ENCODE measurements at places on chromosomes 5 and 9.

GRCh38 chr5:167233507-167234220 lies 1057.8 kb upstream of the WWC1 start:
- DNase-seq: no peak

GRCh38 chr9:20984506-20984905 lies 46.9 kb downstream of the HACD4 start:
- no peak for DNase-seq

- DNase-seq: no peak
Observed at GRCh38 chr5:64285188-64286130, 119.8 kb downstream of the RNF180 start.

DNA sequence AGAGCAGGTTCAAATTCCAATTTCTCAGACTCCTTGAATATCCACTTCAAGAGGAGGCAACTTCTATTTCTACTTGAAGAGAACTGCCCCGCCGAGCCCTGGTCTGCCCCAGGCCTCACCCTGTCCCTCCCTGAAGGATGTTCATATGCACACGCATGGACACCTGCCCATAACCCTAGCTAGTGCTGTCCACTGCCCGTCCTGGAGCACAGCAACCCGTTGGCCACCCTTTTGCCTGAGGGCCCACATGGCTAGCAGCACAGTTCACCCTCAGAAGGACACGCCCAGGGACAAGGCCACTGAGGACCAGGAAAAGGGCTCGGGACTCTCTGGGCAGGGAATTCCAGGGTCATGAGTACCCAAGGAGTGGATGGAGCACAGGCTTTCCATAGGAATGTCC lies 63.6 kb downstream of the EGFLAM start:
- no peak for DNase-seq

DNA sequence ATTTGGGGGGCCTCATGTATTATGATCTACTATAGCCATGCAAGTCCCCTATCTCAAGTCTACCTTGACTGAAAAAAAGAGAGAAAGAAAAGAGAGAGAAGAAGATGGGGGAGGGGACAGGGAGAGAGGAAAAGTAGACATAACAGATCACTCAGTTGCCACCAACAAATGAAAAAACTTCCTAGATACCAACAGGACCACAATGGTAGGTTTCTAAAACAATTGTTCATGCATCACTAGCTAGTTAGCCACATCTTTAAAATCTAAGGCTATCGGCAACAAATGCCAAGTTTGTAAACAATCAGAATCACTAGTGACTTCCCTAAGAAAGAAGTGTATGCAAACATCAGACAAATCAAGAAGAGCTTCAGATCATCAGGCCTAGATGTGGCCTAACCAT lies 328.2 kb downstream of the BNC2 start:
- DNase-seq: no peak

DNA sequence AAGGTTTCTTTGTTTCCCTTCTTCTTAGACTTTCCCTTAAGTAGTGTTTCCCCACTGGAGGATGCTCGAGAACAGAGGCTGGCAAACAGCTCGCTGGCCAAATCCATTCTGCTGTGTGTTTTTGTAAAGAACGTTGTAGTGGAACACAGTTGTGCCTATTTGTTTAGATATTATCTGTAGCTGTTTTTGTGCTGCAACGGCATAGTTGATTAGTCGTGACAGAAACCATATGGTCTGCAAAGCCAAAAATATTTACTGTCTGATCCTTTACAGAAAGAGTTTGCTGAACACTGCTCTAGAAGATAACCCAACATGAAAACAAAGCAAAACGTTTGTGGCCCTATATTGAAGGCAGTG lies 47.0 kb upstream of the EGFLAM start:
- DNase-seq: no peak

DNA sequence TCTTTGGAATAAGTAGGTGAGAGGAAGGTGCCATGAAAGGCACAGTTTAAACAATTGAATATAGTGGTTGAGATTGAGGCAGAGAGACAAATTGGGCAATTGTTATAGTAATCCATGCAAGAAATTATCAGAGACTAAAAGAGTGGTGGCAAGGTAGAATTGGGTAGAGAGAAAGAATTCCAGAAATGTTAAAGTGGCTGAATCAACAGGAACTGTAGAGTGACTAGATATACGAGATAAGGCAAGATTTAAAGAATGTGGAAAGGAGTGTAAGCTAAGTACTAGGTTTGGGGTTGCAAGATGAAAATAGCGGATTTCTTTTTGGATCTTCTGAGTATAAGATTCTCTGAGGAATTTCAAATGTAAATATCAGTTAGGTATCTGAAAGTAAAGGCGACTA lies 285.2 kb downstream of the DMRTA1 start:
- DNase-seq: no peak

GRCh38 chr9:29393064-29393463 lies 1819.8 kb upstream of the C9orf72 start:
- no peak for DNase-seq

DNA sequence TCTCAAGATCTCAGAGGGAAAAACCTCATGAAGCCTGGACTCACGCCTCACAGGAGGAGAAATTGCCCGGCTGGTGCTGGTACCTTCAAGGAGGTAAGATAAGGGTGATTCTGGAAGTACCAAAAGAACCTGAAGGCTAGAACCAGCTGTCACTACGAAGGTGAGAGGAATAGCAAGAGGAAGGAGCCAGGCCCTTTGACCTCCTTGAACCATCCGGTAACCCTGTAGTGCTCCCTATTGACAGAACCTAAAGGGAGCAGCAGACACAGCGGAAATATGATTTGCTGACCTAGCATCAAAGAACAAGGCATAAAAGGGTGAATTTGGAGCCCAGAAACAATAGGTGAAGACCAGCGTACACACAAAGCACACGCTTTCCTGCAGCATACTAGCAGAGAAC lies 92.2 kb downstream of the DOCK8 start:
- no peak for DNase-seq

DNA sequence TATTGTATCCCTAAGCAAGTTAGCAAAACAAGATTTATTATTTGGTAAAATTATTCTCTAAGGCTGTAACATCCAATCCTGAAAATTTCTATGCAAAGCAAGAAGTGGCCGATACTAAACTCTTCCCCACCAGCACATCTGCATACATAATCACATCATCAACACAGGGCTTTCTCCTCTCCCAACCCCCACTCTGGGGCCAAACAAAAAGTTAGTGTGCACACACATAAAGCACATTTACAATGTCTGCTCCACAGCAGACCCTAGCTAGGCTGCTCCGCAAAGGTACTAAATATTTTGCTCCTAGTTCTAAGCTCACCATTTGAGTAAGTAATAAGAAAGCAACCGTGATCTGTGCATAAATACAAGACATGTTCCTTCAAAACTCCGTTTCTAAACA lies 3.6 kb downstream of the RNF130 start:
- DNase-seq: no peak

DNA sequence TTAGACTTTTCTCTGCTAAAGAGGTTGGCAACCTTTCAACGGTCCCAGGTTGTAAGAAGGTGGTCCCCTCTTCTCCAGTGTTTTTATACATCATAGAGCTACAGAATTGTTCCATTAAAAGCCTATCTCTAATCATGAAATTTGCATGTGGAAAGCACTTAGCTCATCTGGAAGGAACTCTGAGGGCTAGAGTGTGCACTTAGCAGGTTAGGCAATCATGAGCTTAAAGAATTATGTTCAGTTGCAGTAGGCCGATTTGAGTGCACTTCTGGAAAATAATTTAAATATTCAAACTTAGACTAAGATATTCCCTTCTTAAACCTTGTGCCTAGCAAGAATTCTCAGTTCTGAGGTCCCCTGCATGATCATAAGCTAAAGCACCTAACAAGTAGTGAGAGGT lies 468.7 kb downstream of the SPATA31D1 start:
- DNase-seq: no peak

GRCh38 chr5:16446993-16447392 lies 18.6 kb downstream of the ZNF622 start:
- DNase-seq: no peak

All from GM19239 (cell line).